SIG-M5 (cell line): ENCODE measurements at places on chromosomes 2 and 18.

DNA sequence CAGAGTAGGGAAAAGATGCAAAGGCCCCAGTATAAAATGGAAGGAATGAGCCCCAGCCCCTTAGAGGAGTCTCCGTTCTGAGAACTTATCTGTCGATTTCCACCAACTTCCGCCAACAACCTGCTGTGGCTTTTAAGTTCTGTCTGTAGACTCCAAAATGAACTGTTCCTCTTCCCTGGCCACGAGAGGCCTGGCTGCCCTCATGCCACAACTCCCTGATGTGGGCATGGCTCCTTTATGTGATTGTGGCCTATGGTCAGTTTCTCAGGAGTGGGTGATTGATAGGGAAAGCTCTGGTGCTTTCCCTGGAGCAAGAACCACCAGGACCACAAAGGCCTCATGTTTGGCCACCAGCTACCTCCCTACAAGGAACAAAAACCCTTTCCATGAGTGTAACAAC lies 18.8 kb upstream of the CD207 start:
- no peak for DNase-seq

DNA sequence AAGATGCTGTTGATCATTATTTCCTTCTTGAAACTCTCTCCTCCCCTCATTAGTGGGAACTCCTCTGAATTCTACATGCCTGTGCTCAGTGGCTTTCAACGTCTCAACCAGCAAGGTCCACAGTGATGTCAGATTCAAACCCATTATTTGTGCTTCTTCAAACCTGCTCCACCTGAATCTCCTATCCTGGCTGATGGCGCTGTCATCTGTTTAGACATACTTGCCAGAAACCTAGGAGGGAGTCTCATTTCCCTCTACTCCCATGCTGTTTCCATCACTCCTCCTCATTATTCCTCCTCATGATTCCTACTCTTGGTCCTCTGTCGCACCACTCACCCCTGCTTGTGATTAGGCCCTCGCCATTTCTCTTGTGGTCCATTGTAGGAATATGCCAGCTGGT lies 2.9 kb upstream of the LPIN2 start:
- DNase-seq: no peak

DNA sequence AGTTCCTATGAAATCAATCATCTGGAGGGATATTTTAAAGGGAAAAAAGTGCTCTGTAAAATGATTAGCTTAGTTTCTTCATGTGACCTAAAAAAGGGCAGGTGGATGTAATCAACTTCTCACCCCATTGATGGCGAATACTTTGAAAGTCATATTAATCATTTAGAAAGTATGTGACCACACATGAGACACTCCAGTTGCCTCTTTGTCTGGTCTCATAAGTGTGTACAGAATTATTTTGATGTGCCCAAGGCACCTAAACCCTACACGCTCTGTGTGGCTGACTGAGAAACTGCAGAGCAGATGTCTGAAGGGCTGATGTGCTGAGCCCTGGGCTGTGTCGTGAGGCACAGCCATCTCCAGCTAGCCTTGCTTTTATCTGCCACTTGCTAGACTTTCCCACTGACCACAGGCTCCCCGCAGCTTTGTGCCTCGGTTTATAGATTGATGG lies 26.9 kb downstream of the SGPP2 start:
- DNase-seq: no peak

- DNase-seq: no peak
These were observed 529 bp upstream of the AMER3 start for GRCh38 chr2:130754811-130755210.

DNA sequence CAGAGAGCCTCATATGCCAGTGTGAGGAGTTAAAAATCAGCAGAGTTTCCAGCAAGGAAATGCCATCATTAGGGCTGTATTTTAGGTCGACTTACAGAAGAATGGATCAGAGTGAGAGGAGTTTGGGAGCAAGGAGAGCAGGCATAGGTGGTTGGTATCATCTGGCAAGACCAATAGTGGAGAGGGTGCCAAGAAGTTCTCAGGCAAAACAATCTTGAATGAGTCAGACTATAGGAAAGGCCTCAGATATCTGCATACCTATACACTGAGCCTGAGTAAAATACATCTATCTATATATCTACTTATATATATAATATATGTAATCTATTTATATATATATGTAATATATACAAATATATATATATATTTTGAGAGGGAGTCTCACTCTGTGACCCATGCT lies 57.3 kb downstream of the TMEFF2 start:
- no peak for DNase-seq

DNA sequence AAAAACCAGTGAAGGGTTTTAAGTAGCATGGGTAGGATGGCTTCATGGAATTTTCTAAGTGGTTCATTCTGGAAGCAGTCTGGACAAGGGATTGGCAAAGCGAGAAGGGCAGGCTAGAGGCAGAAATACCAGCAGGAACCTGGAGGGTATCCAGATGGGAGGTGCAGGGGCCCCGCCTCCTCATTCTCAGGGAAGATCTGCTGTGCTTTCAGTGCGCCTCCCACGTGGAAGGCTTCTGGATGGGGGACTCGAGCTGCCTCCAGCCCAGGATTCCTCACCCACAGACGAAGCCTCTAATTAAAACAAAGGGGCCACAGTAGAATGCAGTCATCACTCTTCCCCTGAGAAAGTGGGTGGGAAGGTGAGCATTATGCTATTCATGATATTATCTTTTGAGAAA lies 79.8 kb downstream of the VSNL1 start:
- DNase-seq: no peak

GRCh38 chr18:32937597-32937996 lies 164.8 kb upstream of the KLHL14 start:
- DNase-seq: no peak

- no peak for DNase-seq
These were observed 329.9 kb downstream of the DLGAP1 start for GRCh38 chr18:4125224-4125623.

DNA sequence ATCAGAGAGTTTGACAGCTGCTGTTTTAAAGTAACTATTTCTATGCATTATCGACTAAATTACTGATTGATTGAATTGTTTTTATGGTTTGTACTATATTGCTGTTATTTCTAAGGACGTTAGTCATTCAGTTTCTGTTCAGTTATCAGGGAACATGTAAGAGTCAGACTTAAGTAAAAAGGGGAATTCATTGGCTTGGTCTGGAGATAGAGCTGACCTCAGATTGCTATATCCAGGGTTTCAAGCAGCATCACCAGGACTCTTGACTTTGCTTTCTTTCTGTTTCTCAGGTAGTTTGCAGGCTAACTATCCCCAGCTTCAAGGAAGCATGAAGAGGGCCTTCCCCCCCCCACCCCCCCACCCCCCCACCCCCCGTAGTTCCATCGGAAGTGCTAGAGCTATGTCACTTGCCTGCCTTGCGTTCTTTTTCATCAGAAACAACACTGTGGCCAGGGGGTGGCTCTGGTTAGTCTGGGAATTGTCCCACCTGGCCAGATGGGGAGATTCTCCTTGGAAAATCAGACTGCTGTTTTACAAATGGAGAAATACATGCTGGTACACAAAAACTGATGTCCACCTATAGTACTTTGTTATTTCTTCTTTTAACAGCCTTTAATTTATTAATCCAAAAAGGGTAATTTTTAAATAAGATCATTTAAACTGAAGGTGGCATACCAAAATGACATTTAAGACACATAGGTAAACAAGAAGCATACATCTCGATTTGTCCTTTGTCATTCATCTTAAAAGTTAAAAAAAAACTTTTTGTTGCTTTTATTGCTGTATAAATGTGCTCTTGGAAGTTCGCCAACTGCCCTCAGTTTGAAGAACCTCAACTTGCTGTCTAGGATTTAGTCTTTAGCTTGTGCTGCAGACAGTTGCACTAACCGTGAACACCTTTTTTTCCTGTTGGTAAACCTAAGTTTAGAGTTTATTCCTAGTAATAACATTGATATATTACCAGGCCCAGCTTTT lies 9.4 kb downstream of the SMAD4 start:
- no peak for DNase-seq

DNA sequence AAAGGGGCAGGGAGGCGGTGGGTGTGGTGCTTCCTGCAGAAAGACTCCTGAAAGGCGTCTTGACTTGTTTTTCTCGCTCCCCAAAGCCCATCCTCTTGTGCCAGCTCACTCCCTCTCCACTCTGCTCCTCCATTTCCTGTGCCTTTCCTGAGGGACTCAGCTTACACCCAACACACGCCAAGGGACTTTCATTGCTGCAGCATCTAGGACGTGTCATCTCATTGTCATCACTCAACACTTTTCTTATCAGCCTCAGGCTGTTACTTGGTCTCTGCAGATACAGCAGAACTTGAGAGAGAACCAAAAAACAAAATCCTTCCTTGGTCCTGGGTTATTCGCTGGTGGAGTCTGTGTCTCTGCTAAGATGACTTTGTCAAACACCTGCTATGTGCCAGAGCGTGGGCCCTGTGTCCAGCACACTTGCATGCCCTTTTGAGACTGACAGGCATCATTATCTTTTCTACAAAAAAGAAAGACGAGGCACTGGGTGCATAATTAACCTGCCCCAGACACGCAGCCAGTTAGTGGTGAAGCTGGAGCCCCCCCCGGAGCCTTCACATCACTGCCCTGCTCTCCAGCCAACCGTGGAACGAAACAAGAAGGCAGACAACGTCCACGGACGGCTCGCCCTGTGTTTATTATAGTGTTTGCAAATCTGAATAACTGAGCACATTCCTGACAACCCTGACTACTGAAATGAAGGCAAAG lies 261.7 kb upstream of the HDAC4 start:
- DNase-seq: no peak

- DNase-seq: no peak
These were observed 268.1 kb upstream of the LINC00305 start for GRCh38 chr18:64416990-64417389.

GRCh38 chr2:113073325-113073834 lies 5.6 kb downstream of the IL1F10 start:
- DNase-seq: no peak

DNA sequence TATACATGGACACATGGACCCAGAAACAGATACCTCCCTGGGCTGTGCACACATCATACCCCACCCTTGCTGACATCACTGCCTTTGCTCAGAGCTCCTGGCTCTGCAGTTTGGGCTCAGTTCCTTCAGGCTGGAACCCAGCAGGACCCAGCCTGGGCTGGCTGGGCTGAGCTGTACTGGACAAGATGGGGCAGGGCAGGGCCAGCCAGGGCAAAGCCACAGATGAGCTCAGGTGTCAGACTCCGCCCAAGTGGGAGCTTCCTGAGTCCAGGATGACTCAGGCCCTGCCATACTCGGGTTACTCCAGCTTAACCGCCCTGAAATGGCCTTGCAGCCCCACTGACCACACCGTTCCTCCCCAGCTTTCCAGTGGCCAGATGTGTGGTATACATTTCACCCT lies 284.9 kb downstream of the OSR1 start:
- DNase-seq: no peak

- no peak for DNase-seq
These were observed 204.1 kb downstream of the CTIF start for GRCh38 chr18:48742706-48743475.

DNA sequence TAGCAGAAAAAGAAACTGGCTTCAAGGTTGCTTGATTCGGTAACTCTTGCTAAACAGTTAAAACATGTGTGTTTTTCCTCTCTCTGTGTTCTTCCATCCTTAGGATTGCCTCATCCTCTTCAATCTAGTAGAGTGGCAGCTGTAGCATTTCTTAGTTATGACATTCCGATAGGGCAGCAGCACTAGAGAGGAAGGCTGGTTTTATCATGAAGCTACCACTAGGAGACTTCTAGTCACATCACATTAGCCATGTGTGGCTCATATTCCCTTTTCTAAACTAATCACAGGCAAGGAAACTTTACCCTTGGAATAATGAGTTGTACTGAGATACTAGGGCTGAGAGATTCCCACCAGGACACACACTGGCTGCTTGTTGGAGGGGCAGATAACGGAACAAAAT lies 187.6 kb downstream of the DOK6 start:
- no peak for DNase-seq

DNA sequence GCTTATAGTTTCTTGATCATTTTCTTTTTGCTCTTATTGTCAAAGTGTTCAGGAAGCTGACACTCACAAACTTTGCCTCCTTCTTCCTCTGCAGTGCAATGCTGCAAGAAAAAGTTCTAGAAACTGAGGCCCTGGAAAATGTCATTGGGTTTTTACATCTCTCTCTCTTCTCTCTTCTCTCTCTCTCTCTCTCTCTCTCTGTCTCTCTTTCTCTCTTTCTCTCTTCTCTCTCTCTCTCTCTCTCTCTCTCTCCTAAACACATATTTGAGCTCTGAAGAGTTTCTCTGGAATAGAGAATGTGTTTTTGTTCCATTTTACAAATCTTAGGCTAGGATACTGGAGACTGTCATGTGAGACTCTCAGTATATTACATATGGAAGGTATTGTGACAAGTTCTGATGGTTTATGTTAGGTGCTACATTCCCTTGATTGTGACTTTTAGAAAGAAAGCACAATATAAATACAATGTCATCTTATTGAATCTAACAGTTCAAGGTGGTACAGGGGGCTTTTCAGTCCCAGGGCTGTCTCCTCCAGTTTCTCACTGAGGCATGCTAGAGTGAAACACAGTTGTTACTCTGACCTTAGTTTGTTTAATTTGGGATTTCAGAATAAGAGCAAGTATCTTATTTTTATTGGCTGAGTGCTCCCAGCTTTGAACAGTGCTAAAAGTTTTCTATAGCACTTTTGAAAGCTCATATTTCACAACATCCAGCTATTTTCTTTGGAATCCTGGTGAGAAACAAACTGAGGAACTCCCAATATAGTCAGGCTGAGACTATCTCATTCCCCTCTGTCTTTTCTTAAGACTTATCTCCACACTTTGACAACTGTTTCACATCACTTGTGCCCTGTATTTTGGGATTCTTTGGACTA lies 41.4 kb upstream of the EHBP1 start:
- DNase-seq: no peak

GRCh38 chr2:169776252-169776761 lies 22.4 kb upstream of the SSB start:
- DNase-seq: no peak

DNA sequence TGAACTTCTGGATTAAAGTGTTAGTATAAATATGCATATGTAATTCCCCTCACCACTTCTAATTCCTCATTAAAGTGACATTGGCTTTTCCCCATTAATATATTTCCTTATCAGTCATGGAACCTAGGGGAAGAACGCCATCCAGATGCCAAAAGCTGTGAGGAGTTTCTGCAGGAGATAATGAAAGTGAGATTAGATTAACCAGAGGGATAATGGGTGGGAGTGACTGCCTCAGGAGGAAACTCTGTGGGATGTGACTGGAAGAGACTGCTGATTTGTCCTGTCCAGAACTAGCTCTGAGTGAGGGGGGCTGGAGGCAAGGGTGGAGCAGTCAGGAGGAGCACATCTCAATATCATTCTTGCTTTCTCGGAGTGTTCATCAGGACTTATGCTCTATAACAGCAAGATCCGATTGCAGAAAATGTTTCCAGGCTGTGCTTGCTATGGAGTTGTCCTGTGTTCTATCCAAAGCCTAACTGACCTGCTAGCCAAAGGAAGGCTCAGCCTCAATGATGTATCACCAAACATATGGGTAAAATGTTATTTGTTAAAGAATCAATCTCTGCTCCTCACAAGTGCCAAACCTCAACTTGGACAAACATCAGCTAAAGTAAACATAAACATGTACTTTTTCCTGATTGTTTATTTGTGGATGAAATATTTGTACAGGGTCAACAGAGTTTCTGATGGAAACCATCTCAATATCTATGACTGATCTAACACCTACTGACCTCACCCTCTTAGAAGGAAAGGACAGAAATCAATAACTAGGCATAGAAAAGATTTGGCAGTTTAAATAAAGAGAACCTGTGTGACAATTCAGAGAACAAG lies 118.5 kb downstream of the ASXL3 start:
- DNase-seq: no peak
